ENCODE measurements at places on chromosomes 16 and 17.
A peak's percentile ranks its signal among the peaks of the same experiment; 100 is the strongest.

GRCh38 chr16:5442986-5443385 is 345.4 kb upstream of the EEF2KMT start:
- no peak for DNase-seq

DNA sequence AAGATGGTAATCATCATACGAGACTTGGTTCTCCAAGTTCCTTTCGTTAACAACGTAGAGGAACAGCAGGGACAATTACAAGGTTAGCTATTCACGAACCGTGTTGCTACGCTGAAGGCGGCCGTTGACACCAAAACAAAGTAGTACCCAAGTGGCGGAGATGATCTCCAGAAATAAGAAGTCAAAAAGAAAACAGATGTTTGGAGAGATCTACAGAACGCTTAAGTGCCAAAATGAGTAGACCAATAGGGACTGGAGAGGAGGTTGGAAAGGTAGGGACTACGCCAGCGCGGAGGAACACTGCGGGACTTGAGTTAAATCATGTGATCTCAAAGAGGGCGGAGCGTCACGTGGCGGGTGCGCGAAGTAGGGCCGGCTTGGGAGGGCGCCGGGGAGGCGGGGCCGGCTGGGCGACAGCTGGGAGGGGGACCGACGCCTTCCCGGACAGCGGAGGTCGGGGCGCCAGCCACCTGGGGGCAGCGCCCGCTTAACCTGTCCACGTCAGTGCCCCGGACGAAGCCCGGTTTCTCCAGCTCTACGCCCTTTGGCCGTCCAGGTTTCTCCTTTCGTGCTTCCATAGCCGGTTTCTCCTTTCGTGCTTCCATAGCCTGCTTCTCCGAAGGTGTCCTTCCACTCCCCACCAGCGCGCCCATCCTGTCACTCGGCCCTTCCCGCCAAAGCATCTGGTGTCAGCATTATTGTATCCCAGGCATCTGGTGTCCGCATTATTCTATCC is 636 bp upstream of the GABARAP start:
- DNase-seq = peak; percentile 92

DNA sequence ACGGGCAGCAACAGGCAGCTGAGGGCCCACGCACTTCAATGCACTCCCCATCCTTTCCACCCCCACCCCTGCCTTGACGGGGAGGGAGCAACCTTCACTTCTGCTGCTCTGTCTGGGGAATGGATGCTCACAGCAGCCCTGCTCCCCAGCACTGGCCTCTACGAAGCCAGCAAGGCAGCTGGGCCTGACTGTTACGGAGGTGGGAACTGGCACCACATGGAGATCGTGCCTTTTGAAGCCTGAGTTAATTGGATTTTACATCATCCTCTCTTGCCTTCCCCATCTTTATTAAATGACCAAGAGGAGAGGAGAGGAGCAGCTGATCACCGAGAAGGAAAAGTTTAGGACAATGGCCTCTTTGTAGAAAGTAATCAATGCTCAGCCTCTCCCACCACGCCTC is 187.0 kb upstream of the RPL38 start:
- DNase-seq = no peak

- DNase-seq = no peak
These were observed 1.3 kb upstream of the HERPUD1 start for GRCh38 chr16:56930486-56931270.

- DNase-seq = no peak
These were observed 15.0 kb upstream of the PEMT start for GRCh38 chr17:17606416-17607000.

DNA sequence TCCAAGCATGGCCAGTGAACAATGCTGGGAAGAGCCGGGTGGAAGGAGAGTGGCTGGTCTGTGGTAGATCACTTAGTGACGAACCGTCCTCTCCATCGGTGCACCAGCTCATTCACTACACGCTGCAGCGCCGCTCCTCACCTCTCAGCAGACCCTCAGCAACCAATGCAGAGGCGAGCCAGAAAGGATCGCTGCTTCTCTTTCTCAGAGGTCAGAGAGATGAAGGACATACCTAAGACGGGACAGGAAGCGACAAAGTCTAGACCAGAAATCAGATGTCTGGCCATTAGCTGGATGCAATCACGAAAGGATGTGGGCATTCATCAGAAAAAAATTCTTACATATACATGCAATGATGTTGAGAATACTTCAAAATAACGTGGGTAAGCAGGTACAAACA is 26.9 kb downstream of the NSMCE1 start:
- no peak for DNase-seq

GRCh38 chr17:82244413-82245133 is 15.7 kb downstream of the SLC16A3 start:
- DNase-seq = no peak

DNA sequence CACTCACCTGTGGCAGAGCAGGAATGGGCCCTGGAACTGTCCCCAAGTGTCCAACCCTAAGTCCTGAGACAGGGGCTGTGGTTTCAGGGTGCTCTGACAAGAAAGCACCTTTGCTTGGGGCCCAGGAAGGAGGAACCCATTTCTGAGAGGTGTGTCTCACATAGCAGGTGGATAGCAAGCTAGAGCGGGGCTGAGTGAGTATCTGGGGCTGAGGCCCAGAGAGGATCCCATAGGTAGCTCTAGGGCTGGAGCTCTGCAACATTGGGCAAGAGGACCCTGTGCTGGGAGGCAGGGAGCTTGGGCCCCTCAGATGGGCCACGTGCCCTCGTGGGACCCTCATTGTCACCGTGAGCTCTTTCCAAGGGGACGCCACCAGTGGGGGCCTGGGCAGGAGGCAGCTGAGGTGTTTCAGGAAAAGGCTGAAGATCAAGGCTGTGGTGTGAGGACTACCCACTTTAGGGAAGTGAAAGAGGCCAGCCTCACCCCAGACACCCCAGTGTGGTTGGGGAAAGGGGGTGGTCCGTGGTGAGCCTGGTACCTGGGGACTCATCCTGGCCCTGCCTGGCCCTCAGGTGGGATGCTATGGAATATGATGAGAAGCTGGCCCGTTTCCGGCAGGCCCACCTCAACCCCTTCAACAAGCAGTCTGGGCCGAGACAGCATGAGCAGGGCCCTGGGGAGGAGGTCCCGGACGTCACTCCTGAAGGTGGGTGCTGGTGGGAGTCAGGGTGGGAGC is 5.3 kb downstream of the DEF8 start:
- DNase-seq = no peak

GRCh38 chr16:7624871-7625766 is 292.5 kb downstream of the RBFOX1 start:
- no peak for DNase-seq

DNA sequence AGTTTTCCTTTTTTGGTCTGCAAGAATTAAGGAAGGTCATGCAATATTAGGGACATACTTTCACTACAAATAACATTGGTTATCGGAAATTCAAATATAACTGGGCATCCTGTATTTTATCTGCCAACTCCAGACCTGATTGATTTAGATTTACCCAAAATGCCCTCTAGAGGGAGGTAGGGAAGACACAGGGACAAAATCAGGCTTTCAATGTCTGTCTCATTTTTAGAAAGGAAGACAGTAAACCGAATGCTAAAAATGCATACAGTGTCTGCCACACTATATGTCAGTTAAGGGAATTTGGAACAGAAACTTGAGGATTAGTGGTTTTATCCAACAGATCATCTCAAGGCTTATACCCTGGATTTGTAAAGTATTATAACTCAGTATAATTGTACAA is 161.7 kb upstream of the SOX9 start:
- no peak for DNase-seq

Data from stimulated activated naive CD4-positive, alpha-beta T cell (primary cell).